ENCODE measurements at places on chromosomes 7 and 10.

GRCh38 chr10:45495438-45496152 is 121.6 kb downstream of the ALOX5 start:
- no peak for DNase-seq

- DNase-seq = no peak
Observed at GRCh38 chr7:101902680-101903514, 85.5 kb downstream of the CUX1 start.

DNA sequence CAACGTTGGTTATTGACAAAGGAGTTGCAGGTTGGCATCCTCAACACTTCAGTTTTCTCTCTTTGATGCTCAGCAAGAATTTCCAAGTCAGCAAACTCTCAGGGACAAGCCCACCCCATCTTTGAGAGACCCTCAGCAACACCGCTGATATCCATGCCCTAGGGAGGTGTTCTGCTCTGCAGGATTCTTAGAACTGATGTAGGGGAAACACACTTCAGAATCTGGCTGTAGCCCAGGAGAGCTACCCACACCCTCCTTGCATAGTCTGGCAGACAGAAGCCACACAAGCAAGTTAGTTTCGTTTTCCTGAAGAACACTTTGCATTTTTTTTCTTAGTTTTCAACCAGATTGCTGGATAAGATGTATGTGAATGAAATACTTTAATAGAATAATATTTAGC is 822 bp downstream of the SAMD9L start:
- no peak for DNase-seq

DNA sequence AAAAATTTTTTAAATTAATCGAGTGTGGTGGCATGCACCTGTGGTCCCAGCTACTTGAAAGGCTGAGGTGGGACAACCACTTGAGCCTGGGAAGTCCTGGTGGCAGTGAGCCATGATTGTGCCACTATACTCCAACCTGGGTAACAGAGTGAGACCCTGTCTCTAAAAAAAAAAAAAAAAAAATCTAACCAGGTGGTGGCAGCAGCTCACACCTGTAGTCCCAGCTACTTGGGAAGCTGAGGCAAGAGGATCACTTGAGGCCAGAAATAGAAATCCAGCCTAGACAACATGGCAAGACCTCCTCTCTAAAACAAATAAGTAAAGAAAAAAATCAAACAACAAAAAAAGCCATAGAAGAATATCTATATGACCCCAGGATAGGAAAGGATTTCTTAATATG is 3.6 kb upstream of the MYOF start:
- no peak for DNase-seq

GRCh38 chr10:129532838-129533237 is 65.8 kb downstream of the MGMT start:
- no peak for DNase-seq

DNA sequence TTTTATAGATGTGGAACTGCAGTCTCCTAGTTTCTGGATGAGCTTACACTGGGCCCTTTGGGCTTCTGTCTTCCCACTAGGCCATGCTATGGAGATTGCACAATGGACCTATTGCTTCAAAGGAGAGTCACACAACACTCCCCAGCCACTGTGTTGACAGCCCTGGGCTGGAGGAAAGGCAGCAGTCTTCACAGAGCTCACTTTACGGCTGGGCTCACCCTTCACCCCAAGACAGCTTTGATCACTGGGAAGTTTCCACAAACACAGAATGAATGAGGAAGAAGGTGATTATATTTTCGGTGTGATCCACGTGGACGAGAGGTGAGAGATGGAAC is 92.7 kb upstream of the GDF10 start:
- no peak for DNase-seq

DNA sequence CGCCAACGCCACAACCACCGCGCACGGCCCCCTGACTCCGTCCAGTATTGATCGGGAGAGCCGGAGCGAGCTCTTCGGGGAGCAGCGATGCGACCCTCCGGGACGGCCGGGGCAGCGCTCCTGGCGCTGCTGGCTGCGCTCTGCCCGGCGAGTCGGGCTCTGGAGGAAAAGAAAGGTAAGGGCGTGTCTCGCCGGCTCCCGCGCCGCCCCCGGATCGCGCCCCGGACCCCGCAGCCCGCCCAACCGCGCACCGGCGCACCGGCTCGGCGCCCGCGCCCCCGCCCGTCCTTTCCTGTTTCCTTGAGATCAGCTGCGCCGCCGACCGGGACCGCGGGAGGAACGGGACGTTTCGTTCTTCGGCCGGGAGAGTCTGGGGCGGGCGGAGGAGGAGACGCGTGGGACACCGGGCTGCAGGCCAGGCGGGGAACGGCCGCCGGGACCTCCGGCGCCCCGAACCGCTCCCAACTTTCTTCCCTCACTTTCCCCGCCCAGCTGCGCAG is 424 bp downstream of the EGFR start:
- no peak for DNase-seq

DNA sequence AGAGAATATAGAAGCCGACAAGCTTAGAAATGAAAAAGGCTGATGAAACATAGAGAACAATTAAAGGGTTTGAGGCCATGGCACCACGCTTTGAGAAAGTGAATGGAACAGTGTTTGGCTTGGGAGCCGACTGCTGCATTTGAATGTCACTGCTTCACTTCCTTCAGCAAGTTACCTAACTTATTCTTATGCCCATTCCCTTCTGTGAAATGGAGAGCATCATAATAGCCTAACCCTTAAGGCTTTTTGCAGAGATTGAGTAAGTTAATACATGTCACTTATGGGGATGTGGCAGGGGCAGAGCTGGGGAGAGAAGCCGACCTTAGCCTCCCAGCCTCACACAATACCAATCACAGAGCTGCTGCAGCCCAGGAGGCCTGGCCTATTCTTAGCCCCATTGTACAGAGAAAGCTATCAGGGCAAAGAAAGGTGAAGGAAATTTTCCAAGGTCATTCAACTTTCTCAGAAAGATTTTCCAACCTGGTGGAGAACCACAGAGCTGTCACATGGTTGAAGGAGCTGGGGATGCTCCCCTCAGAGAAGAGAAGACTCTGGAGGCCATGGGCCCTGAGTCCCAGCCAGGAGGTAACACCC is 186.0 kb upstream of the GDF10 start:
- no peak for DNase-seq

- no peak for DNase-seq
Observed at GRCh38 chr10:132208462-132209050, 21.8 kb downstream of the DPYSL4 start.

GRCh38 chr7:149130572-149131198 is 4.6 kb upstream of the ZNF425 start:
- no peak for DNase-seq

DNA sequence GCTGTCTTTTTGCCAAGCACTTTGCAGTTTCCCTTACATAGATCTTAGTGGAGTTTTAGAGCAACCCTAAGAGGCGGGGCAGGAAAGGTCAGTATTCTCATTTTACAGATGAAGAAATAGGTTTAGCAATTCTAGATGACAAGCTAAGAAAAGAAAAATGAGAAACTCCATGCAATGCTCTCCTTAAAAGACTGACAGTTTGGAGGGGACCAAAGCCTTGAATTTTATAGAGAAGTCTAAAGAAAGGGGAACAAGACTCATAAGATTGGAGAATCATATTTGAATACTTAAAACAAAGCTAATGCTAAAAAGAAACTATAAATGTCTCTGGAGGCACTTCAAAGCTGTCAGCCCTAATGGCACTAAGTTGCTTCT is 19.6 kb downstream of the CEP55 start:
- DNase-seq = no peak

- DNase-seq = no peak
Observed at GRCh38 chr7:99665312-99666012, 14.3 kb downstream of the CYP3A5 start.

DNA sequence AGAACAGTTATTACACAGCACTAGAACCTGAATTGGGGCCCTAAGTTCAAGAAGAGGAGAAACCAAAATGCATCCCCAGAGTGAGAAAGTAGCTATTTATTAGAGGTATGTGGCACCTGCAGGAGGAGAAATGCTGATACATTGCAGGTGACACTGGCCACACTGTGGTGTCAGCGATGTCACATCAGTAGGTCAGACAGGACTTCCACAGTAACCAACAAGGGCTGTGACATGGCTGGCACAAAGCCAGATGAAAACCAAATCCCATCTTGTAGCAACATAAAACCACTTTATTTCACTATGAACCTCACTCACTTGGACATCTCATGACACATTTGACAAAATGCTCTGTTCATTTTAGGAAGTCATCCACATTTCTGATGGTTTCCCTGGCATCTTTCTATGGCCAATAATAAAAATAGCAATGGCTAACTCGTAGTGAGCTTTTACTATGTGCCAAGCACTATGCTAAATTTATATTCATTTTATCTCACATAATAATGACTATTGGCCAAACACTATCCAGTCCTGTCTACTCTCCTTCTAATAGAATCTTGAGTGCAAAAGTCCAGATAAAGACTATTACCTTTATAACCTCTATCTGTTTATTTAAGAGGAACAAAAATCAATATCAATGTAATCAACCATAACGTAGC is 154.2 kb downstream of the TSPAN12 start:
- no peak for DNase-seq

GRCh38 chr7:80053124-80053523 is 81.5 kb upstream of the GNAI1 start:
- DNase-seq = no peak
